ENCODE measurements at places on chromosomes 12 and 14.

DNA sequence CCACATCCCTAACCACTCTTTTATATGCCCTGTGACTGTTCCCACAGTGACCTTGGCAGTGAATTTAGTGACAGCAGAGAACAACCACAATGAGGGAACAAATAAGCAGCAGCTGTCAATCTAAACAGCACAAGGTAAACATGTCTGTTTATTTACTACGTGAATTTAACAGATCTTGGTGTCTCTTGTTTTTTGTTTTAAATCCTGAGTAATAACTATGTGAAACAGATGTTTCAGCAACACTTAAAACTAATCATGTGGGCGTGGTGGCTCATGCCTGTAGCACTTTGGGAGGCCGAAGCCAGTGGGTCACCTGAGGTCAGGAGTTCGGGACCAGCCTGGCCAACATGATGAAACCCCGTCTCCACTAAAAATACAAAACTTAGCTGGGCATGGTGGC, 17.0 kb upstream of the CFAP54 start:
- no peak for DNase-seq

GRCh38 chr14:100619396-100620254, 32.4 kb upstream of the BEGAIN start:
- DNase-seq, result no peak

GRCh38 chr12:89126712-89127111, 225.6 kb downstream of the DUSP6 start:
- peak; percentile 21 for DNase-seq

- no peak for DNase-seq
Observed at GRCh38 chr12:49683599-49684309, 23.5 kb downstream of the FMNL3 start.

DNA sequence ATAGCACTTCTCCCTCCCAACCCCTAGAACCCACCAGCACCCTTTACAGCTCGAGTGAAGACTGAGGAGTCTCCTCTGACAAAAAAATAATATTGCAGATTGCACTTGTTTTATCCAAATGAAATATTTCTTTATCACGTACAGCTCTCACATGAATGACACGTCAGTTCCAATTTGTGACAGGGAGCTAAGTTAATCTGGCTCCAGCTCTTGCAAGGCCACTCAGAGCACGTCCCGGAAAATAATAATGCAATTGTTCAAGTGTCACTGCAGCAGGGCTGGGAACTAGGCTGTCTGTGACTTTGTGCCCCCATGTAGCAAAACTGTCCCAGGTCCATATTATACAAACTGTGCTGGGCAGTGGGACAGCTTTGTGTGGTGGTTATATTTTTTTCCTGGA, 539.6 kb downstream of the VRK1 start:
- DNase-seq, result no peak

- no peak for DNase-seq
Observed at GRCh38 chr14:97477353-97477752, 680.2 kb downstream of the VRK1 start.

GRCh38 chr12:131720241-131720640, 9.4 kb downstream of the SFSWAP start:
- DNase-seq, result no peak

GRCh38 chr12:29695026-29695425, 88.7 kb downstream of the TMTC1 start:
- no peak for DNase-seq

DNA sequence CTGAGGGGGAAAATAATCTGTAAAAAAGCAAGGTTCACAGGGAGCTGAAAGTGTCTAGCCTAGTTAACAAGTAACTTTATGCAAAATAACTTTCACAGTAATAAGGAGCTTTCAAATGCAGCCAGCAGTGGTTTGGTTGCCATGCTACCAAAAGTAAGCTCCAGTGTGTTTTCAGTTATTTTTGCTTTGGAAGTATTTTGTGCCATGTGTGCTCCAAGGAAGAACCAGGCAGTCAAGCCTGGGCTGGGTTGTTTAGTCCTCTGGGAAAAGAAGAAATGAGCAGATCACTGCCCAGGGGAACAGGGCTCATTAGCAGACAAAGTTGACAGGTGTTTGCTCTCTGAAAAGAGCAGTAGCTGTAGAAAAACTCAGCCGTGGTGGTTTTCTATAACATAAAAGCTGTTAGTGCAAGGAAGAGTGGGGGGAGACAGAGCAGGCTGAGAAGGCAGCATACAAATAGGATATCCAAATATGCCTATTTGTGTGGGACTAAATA, 92.8 kb upstream of the TMTC2 start:
- DNase-seq, result no peak

DNA sequence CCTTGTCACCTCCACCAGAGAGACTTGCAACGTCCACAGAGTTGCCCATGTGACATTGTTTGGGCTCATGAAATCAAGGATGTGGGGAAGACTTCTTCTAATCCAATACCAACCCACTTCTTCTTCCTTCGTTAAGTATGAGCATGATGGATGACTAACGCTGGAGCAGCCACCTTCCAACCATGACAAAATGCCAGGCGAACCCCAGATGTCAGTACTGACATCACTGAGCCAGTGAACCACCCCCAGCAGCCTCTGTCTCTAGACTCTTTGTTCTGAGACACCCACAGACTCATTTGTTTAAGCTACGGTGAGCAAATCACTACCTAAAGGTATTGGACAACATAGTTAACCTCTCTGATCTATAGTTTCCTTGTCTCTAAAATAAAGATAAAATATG, 123.7 kb downstream of the GRIN2B start:
- no peak for DNase-seq

- no peak for DNase-seq
Observed at GRCh38 chr12:88391556-88391955, 188.7 kb downstream of the KITLG start.

- DNase-seq, result no peak
Observed at GRCh38 chr14:24908592-24909236, 141.2 kb downstream of the STXBP6 start.

GRCh38 chr12:68612202-68612601, 1.5 kb downstream of the RAP1B start:
- DNase-seq, result peak; percentile 58

DNA sequence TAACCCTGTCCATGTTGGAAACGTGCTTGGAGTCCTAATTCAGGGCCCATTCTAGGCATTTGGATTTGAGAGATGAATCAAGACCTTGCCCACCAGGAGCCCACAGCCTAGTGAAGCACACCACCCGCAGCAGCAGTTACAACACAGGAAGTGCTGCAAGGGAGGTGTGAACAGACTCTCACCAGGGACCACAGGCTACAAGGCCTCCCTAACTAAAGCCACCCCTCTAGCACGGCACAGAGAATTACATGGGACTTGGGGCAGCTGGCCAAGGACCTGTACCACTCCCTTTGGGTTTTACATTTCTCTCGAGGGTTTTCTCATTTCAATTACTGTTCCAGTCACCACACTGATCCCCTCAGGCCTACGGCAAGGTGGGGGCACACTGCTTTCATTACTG, 49.5 kb upstream of the FOXN3 start:
- no peak for DNase-seq

DNA sequence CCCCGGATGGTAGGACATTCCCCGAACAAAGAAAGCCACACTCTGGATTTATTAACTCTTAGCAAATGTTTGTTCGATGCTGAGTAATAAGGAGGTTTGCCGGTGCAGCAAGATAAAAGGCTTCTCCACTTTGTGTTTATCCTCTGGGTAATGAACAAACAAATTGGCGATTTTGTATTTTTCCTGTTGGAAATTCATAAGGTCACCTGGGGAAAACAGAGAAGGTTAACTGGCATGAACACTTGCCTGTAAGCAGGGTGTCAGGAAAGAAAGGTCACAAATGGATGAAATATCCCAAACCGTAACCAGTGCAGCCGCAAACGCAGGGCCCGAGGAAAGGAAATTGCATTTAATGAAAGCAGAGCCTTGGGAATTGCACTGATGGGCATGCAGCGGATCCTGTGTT, 132.8 kb downstream of the RMST start:
- DNase-seq, result no peak

- peak; percentile 7 for DNase-seq
Observed at GRCh38 chr14:92457016-92457565, 56.5 kb upstream of the RIN3 start.

- no peak for DNase-seq
Observed at GRCh38 chr12:90987101-90987500, 17.7 kb downstream of the EPYC start.

DNA sequence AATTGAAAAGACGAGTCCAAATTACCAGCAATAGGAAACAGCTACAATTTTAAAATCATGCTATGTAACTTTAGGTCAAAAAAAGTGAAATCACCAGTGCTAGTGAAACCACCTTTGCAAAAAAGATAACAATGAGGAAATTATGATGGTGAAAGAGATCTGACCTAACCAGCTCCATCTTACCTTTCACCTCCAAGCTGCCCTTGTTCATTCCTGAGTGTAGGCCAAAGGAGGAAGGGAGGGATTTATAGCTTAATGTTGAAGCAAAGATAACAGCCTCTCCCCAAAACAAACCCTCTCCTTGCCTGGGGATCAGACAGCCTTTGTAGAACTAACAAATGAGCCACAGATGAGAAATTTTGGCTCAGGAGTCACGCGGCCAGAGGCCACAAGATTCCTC, 83.2 kb upstream of the EIF5 start:
- peak; percentile 35 for DNase-seq

DNA sequence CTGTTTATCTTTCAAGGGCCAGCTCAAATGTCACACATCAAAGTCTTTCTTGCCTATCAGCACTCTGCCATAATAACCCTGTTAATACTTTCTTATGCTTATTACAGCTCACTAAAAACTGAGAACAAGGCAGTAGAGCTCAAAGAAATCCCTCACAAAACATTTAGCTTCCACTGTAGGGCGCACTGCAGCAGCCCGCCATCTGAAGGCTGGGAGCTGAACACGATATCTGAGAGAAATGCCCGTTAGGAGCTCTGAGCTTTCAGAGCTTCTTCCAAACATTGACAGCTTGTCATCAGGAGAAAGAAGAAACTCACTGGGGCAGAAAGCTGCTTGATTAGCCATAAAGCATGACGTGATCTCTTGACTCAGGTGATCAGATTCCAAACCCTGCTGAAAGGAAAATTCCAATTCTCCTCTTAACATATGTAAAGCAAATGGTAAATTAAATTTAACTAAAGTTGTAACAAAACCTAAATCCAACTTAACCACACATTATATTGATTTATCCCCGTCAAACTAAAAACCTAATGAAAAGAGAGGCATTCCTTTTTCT, 175.7 kb downstream of the C12orf50 start:
- DNase-seq, result no peak

DNA sequence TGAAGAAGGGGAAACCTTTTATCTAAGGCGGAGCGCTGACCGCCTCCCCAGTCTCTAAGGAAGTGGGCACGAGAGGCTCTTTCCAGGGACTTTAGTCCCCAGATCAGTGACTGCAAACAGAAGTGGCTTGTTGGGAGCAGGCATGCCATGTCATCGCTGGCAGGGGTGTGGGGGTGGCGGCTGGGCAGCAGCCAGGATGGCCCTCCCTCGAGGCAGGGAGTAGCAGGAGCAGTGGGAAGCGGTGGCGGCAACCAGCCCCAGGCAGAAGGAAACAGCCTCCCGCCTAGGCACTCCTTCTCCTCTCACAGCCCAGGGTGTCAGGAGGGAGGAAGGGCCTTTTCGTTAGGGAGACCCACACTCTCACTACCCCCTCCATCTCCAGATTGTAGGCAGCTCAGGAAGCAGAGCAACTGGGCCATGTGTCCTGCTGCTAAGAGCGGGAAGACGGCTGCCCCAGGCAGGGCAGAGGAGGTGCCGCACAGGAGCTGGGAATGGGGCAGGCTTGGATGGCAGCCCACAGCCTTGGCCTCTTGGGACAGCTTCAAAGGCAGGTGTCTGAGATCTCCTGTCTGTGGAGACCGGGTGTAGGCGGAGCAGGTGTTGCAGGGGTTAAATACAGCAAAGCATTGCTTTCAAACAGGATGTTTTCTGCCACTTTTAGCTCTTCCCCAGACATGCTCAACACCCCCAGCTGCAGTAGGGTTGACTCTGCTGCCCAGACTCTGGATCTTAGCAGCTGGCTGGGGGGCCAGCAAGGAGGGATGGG, 21.8 kb downstream of the VDR start:
- DNase-seq, result peak; percentile 89

- no peak for DNase-seq
Observed at GRCh38 chr14:41235466-41235865, 371.2 kb upstream of the LRFN5 start.

DNA sequence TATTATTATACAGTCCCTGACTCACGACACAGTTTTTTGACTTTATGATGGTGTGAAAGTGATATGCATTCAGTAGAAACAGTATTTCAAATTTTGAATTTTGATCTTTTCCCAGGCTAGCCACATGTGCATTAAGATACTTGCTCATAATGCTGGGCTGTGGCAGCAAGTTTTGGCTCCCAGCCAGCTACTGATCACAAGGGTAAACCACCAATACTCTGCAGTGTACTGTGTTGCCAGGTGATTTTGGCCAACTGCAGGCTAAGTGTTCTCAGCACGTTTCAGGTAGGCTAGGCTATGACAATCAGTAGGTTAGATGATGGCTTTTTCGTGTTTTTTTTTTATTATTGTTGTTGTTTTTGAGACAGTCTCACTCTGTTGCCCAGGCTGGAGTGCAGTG, 69.4 kb upstream of the ACTN1 start:
- peak; percentile 65 for DNase-seq

DNA sequence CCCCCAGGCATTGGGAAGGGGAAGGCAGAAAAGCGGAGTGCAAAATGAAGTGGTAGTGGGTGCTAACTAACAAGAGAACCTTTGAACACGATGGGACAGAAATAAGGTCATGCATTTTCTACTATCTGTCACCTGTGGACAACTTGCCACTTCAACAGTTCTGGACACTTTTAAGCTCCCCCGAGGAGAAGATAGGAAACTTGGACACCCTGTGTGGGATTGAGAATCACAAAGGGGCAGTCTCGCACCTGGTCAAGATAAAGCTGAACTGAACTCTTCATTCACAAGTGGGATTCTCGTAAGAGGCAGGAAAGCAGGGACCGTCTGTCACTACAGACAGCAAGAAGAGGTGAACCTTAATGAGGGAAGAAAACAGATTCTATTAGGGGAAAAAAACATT, 51.6 kb downstream of the EIF2S3B start:
- no peak for DNase-seq

DNA sequence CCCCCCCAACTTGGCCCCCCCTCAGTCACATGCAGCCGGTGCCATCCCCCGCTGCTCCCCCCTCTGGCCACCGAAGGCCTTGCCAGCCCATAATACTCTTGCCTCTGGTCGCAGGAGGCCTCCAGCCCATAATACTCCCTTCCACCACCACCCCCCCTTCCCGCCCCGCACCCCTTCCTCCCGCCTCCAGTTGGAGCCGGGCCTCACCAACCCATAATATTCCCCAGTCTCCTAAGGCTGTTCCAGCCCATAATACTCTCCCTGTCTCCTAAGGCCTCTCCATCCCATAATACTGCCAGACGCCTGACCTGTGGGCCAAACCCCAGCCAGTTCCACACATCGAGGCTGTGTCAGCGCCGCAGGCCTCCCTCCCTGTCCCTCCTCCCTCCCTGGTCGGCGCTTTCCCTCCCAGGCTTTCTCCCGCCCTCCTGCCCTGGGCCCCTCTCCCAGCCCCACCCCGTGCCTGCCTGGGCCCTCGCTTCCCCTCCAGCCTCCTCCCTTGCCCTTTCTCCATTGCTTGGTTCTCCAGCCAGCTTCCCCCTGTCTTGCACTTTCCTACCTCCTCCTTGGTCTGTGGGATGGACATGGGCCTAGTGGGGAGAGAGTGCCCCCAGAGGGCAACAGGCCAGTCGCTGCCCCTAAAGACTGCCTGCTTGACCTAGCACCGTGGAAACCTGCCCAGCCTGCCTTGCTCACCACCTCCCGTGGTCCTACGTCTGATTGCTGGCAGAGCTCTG, 6.8 kb upstream of the CHD4 start:
- DNase-seq, result peak; percentile 97

GRCh38 chr14:49857427-49858003, 4.9 kb upstream of the NEMF start:
- no peak for DNase-seq

- no peak for DNase-seq
Observed at GRCh38 chr14:103530390-103530789, 1.4 kb downstream of the TRMT61A start.
